AG20443 (cell line): ENCODE measurements at places on chromosomes 7 and 10.

DNA sequence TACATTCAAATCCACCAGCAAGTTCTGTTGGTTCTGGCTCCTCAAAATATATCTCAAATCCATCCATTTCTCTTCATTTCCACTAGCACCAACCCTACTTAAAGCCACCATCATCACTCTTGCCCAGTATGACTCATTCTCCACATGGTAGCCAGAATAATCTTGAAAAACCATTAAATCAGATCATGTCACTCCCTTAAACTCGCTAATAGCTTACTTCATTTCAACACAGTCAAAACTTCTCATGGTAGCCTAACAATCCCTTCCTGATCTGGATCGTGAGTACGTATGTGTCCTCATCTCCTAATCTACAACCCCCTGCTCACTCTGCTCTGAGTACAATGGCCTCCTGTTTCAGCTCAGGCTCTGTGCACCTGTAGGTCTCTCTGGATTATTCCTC is 8.7 kb downstream of the EPC1 start:
- DNase-seq: no peak

GRCh38 chr10:89215511-89215910 is 8.4 kb upstream of the CH25H start:
- DNase-seq: peak; percentile 56

GRCh38 chr7:29479301-29480200 is 84.1 kb upstream of the PRR15 start:
- DNase-seq: no peak

DNA sequence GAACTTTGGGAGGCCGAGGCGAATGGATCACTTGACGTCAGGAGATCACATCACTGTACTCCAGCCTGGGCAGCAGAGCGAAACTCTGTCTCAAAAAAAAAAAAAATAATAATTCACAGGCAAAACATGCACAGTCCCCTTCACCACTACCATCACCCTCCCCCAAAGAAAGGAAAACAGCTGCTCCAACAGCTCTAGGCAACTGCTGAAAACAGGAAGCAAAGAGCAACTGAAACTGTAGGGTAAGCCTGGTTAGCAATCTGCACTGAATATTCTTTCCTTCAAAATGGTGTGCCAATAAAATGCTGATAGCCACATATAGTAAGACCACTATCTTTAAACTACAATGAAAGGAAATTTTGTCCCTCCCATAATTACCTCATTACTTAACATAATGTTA is 11.8 kb downstream of the NT5C2 start:
- DNase-seq: no peak

- DNase-seq: no peak
Observed at GRCh38 chr10:6530211-6530840, 49.8 kb downstream of the PRKCQ start.

- DNase-seq: no peak
Observed at GRCh38 chr7:143811-144453, 48.4 kb upstream of the FAM20C start.

DNA sequence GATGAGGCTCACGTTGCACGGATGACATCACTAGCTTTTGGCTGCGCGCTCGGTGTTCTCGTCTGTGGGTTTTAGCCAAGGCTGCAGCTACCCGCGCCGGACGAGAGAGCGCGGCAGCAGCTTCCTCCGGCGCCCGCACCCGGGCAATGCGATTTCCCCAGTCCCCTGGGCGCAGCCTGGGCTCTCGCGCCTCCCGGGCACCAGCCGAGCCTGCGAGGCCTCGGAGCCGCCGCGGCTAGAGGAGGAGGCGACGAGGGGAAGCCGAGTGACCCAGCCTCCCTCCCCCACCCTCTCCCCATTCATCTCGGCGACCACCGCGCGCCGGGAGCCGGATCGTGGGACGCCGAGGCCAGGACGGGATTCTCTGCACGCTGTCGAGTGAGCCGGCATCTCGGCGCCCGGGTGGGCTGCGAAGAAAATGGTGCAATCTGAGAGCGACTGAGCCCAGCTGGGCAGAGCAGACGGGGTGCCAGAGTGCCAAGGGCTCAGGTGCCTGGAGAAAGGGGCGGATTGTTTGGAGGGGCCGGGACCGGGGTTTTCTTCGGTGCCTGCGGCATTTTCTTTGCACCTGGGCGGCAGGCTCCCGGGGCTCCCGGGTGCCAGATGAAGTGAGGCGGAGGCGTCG is 1.2 kb upstream of the TMEM178B start:
- DNase-seq: peak; percentile 78

DNA sequence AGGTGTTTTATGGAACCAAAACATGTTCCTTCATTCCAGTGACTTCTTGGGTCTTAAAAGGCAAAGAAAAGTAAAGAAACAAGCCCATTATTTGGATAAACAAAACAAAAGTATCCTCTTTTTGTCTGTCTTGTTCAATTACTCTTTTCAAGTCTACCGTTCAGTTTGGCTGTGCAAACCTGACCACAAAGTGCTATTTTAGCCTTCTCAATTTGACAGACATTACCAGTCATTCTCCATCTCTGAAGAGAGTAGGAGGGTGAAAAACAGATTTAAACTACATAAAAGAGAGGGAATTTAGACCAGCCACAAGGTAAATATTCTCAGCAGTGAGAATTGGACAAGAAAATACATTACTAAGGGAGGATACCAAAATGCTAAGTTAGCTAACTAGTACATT is 145.2 kb downstream of the GRM3 start:
- DNase-seq: no peak

DNA sequence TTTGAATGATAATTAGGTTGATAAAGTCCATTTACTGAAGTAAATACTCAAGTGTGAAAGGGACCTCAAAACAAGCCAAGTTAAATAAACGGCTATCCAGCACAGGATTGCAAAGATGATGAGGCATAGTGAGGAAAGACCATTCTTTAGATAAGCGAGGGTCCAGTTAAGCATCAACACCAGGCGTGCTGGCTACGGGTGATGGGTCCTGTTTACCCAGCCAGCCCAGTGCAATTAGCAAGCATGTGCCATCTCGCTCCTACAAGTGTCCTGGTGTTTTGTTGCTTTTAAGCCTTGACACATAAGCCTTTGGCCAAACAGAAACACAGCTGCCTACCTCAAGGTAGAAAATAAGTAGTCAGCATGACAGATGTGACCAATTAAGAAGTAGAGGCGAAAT is 7.1 kb downstream of the NEBL start:
- DNase-seq: no peak

DNA sequence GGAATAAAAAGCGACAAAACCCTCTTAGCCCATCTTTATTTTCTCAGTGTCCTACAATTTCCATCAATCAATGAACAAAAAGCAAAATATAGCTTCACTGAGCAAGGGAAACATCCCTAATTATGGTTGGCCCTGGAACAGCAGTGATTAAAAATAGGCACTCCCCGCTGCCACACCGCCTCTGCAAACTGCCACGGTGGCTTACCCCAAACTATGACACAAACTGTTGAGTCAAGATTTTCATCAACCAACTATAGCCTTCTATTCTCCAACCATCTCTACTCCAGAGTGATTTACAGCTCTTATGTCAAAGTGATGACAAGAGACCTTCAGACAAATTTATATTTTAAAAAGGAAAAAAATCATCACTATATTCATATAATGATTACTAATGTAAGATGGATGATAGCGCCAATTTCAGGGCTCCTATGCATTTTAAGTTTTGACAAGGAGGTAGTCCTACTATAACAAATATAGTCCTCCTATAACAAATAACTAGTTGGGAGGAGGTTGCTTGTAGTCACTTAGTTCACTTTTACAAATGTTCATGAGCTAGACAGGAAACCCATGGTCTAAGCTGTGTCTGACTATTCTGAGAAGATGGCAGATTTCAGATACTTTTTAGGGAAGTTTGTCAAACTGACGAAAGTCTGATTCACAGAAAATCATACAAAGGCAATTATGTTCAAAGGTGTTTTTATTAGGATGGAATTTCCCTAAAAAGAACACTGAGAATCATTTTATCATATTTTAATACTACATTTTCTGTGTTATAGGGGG is 26.3 kb downstream of the DENND11 start:
- no peak for DNase-seq

DNA sequence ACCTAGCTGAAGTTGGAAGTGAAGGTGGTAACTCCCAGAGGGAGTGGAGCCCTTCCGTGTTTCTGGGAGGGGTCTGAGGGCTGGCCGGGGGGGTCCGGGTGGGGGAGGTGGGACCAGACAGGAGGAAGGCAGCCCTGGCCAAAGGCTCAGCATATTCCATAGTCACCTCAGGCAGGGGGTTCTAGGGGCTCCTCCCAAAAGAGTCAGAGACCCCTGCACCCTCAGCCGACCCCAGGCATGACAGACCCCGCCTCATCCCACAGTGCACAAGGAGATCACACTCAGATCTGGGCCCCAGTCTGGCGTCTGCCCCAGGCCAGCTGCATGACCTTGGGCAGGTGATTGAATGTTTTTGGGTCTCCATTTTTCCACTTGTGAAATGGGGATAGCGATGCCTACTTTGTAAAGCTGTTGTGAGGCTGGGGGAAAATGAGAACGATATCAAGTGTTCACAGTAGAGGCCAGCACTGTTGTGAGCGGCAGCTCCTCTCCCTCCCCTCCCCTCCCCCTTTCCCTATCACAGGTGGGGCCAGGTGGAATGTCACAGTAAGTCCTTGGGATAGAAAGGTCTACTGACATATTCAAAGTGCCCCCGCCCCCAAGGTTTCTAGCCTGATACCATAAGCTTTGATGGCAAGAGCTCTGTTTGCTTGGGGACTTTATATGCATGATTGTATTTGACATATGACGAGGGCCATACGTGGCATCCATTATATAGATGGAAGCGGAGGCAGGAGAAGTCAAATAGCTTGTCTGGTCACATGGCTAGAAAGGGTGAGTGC is 33.3 kb downstream of the DNAJB12 start:
- no peak for DNase-seq

GRCh38 chr7:49774459-49775064 is 1.1 kb downstream of the VWC2 start:
- DNase-seq: no peak

DNA sequence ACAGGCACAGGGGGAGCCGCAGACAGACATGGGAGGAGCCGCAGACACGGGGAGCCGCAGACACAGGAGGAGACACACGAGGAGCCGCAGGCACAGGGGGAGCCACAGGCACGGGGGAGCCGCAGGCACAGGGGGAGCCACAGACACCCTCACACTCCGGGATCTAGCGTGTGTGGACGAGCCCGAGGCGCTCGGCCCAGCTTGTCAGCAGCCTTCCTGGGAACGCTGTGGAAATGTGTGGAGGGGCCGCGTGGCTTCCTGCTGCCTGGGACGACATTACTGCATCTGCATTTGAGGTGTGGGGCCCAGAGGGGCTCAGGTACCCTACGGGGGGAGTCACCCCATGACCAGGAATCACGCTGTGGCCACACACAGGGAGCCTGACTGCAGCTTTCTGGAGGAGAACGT is 313.2 kb downstream of the PTPRN2 start:
- no peak for DNase-seq

GRCh38 chr10:24240041-24240751 is 31.3 kb downstream of the KIAA1217 start:
- DNase-seq: no peak

- DNase-seq: no peak
Observed at GRCh38 chr7:142788303-142789289, 17.8 kb downstream of the PRSS2 start.

GRCh38 chr7:49580761-49581160 is 192.7 kb upstream of the VWC2 start:
- DNase-seq: no peak

DNA sequence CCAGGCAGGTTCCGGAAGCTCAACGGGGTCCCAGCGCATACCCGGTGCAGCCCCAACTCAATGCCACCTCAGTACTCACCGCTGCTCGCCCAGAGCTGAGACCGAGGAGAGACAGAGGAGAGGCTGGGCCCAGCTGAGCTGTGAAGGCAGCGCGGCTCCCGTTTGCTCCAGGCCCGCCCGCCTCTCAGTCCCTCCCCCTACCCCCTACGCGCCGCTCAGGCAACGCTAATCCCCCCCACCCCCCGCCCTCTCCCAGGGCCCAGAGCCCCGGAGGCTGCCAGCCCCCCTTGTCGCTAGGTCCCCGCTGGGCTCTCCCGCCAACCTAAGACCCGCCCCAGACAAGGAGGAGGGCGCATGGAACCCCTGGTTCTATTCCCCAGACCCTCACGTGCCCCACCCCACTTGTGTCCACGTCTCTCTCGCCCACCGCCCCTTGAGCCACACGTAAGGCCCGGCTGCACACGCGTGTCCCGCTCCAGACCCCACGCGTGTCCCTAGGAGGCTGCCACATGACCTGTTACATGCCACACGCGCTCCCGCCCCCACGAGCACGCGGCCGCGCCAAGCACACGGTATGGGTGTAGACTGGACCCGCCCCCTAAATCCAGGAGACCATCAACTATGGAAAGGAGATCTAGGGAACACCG is at the start of gene PSD:
Gene PSD, minus strand, starts transcription at position 164 of the 647 bp plus-strand sequence. CDS start 1,747 bp downstream, outside the sequence.
- no peak for DNase-seq
